ENCODE measurements at places on chromosomes 4 and X.

DNA sequence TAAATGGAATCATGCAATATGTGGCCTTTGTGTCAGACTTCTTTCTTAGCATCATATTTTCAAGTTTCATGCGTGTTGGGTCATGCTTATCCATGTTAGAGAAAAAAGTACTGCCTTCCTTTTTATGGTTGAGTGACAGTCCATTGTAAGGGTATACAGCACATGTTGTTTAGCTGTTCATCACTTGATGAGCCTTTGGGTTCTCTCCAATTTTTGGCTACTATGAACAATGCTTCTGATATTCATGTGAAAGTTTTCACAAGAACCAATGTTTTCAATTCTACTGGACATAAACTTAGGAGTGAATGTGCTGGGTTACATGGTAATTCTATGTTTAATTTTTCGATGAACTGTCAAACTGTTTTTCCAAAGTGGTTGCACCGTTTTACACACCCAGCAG is 28.1 kb upstream of the LNX1 start:
- no peak for DNase-seq

GRCh38 chr4:144494280-144494679 is 151.7 kb upstream of the HHIP start:
- DNase-seq = no peak

DNA sequence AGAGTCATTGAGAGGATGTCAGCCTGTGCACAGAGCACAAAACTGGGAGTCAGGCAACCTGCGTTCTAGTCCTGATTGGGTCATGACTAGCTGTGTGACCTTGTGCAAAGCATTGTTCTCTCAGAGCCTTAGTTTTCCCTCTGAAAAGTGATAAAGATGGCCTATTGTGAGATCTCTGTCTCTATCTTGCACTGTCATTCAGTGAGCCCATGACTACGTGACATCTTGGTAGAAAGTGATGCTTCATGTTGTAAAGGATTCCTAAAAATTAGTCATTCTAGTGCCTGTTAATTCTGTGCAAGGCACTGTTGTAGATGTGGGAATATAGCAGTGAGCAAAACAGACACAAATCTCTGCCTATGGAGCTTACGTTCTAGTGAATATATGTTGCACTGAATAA is 2.5 kb downstream of the PGRMC1 start:
- no peak for DNase-seq

DNA sequence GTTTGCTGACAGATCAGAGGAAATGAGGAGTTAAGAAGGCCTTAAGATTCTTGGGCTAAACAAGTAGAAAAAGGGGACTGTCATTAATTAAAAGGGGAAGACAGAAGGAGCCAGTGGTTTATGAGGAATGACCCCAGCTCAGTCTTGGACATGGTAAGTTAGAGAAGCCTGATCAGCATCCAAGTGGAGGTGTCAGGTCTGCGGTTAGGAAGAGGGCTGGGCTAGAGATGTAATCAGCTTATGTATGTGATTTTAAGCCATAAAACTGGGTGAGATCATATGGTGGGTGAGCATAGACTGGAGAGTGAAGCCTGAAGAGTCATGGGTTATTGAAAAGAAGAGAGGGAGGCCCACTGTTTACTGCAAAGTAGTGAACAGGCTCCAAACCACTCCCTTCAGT is 246.1 kb downstream of the NR3C2 start:
- DNase-seq = no peak

DNA sequence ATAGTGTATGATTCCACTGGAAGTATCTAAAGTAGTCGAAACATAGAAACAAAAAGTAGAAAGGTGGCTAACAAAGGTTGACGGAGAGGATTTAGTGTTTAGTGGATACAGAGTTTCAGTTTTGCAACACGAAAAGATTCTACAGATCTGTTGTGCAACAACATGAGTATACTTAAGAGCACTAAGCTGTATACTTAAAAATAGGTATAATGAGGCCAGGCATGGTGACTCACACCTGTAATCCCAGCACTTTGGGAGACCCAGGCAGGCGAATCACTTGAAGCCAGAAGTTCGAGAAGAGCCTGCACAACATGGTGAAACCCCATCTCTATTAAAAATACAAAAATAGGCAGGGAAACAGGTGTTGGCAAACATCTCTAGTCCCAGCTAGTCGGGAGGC is 7.9 kb upstream of the ATRX start:
- no peak for DNase-seq

GRCh38 chrX:17788439-17788838 is 51.1 kb downstream of the SCML1 start:
- peak; percentile 7 for DNase-seq

All from activated CD4-positive, alpha-beta T cell treated with anti-CD3 and anti-CD28 coated beads, Interleukin-2, amount 50 U/mL, for 24 hours (primary cell).